Esophagus muscularis mucosa (tissue), 4 donors: ENCODE measurements at places on chromosomes 3 and 15. TPM values are rescaled to one million over a fixed set of nuclear protein-coding genes. Genes with fewer than 3 reads are reported as not detected.

DNA sequence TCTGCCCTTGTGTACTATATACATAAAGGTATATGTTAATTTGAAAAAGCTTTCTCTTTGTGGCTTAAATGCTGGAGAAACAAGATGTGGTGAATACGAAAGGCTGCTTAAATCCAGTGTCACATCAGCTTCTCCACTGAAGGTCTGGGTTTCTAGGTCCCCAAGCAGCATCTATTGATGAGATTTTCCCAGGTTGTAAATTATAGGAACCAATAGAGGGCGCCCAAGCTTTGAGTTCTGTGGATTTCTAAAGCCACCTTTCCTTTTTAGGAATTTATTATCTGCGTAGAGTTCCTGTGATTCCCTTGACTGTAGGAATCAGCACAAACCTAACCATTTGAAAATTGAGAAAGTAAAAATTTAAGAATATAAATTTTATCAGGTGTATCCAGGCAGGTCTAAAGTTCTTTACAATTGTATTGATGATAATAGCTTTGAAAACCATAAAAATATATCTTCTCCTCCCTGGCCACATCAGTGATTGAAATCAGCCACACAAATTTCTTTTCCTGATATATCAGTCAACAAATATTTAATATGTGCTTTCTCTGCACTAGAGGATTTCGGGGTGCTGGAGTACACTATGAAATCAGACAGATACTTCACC, 88.3 kb upstream of the ADAMTSL3 start:
- no peak overlapping the region for H3K27ac ChIP-seq
- DNase-seq = no peak
- H3K4me1 ChIP-seq = no peaks in the 10 kb centered on the region
- no peaks in the 10 kb centered on the region for H3K36me3 ChIP-seq
- H3K27me3 ChIP-seq = no peaks in the 10 kb centered on the region

DNA sequence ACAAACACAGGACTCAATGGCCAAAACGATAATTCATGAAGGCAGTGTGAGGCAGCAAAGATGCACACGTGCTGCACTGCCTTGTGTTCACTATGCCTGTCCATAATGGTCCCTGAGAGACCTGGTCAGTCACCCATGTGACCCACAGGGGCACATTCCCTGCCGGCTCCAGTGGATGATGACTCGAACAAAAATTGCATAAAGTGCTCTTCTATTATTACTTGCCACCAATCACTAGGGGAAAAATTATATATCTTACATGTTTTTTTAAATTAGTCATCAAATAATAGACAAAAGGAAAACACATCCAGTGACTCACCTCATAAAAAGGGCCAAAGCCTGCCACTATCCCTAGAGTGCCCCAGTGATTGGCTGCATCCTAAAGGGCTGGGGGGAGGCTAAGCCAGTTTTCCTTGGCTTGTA, 47.5 kb downstream of the UBP1 start:
- peaks cover 88% of the 10 kb centered on the region for H3K36me3 ChIP-seq
- no peaks in the 10 kb centered on the region for H3K27me3 ChIP-seq

DNA sequence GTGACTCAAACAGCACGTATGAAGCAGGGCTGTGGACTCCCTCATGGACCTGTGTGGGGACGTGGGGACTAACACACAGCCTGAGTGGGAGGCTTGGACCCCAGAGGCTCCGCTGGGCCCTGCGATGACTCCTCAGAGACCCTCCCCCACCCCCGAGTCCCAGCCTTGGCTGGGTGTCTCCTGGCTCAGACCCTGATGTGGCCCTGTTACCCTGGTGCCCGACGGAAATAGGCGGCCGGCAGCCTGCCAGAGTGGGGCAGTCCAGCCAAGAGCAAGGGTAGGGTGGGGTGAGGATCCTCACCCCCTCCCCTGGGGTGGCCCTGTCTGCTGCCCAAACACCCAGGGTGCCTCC, 15.3 kb downstream of the TNK2 start:
- H3K36me3 ChIP-seq = peaks cover 6% of the 10 kb centered on the region
- no peaks in the 10 kb centered on the region for H3K27me3 ChIP-seq
- H3K27ac ChIP-seq = peak overlapping the region; percentile 95
- H3K4me3 ChIP-seq = peak overlapping the region; percentile 52
- peaks cover 88% of the 10 kb centered on the region for H3K4me1 ChIP-seq
- no peak for DNase-seq

GRCh38 chr15:48411971-48412591, 80.9 kb downstream of the DUT start:
- H3K4me3 ChIP-seq = no peak overlapping the region
- peaks cover 31% of the 10 kb centered on the region for H3K4me1 ChIP-seq
- H3K36me3 ChIP-seq = peaks cover 67% of the 10 kb centered on the region
- H3K27me3 ChIP-seq = no peaks in the 10 kb centered on the region
- DNase-seq = no peak

- H3K27ac ChIP-seq = no peak overlapping the region
- H3K4me1 ChIP-seq = peaks cover 7% of the 10 kb centered on the region
- no peak for DNase-seq
- H3K4me3 ChIP-seq = no peak overlapping the region
- no peaks in the 10 kb centered on the region for H3K36me3 ChIP-seq
- H3K27me3 ChIP-seq = no peaks in the 10 kb centered on the region
Observed at GRCh38 chr15:69722924-69723323, 270.3 kb downstream of the RPLP1 start.

- peak; percentile 60 for DNase-seq
- no peaks in the 10 kb centered on the region for H3K36me3 ChIP-seq
- H3K4me1 ChIP-seq = no peaks in the 10 kb centered on the region
- no peak overlapping the region for H3K27ac ChIP-seq
- no peak overlapping the region for H3K4me3 ChIP-seq
Observed at GRCh38 chr3:40211579-40211978, 97.9 kb upstream of the EIF1B start.

GRCh38 chr3:60528651-60529050, 722.6 kb downstream of the FHIT start:
- H3K27ac ChIP-seq = no peak overlapping the region
- no peak for DNase-seq
- H3K27me3 ChIP-seq = no peaks in the 10 kb centered on the region
- H3K4me3 ChIP-seq = no peak overlapping the region
- no peaks in the 10 kb centered on the region for H3K36me3 ChIP-seq

DNA sequence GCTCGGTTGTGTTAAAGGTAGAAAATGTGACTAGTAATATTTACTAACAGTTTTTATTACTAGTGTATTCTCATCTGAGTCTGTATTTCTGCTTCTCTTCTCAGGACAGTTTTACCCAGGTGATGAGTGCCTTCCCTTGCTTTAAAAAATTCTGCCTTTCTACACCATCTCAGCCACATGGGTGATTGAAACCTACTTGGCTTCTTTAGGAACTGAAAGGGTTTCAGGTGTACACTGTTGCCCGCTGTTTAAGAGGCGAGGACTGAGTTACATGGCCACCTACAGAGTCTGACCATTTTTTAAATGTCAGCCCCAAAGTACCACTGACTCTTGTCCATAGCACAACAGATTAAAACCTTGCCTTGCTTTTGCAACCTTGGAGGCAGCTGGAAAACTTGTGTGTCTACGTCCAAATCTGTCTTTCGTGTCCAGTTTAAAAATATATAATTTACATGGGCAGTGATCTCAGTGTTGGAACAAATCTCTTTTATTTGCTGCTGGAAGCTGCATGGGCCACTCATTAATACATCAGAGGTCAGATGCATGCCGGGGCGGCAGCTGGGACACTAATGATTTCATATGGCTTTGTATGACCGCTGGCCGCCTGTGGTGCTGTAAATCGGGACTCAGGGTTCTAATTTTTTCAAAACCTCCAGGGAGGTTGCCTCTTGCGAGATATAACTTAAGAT, 44.6 kb downstream of the TRIM71 start:
- H3K4me3 ChIP-seq = no peak overlapping the region
- DNase-seq = no peak
- H3K27ac ChIP-seq = no peak overlapping the region
- no peaks in the 10 kb centered on the region for H3K36me3 ChIP-seq

DNA sequence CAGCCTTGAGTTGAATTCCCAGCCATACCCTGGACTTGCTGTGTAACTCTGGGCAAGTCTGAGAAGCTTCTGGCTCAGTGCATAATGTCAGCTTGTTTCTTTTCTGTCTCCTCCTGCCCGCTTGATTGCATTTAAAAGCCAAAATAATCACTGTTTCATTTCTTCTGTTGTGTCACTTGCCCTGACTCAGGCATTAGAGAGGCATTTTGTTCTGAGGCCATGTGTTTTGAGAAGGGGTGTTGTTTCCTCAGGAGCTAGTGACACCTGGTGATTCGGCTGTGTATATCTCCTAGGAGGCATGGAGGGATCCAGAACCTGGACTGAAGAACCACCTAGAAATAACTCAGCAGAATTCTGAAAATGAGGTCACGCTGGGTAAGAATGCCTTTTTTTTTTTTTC, 16.0 kb downstream of the WDR73 start:
- H3K36me3 ChIP-seq = peaks cover 56% of the 10 kb centered on the region
- no peaks in the 10 kb centered on the region for H3K27me3 ChIP-seq
- H3K27ac ChIP-seq = no peak overlapping the region
- DNase-seq = no peak
- H3K4me3 ChIP-seq = no peak overlapping the region
- peaks cover 15% of the 10 kb centered on the region for H3K4me1 ChIP-seq

GRCh38 chr15:74555192-74555591, 14.2 kb downstream of the ARID3B start:
- H3K36me3 ChIP-seq = no peaks in the 10 kb centered on the region
- no peak for DNase-seq
- H3K27ac ChIP-seq = no peak overlapping the region

- no peaks in the 10 kb centered on the region for H3K4me1 ChIP-seq
- no peaks in the 10 kb centered on the region for H3K27me3 ChIP-seq
- no peak for DNase-seq
- no peaks in the 10 kb centered on the region for H3K36me3 ChIP-seq
- H3K4me3 ChIP-seq = no peak overlapping the region
- no peak overlapping the region for H3K27ac ChIP-seq
Observed at GRCh38 chr3:72473156-72473555, 375.1 kb downstream of the SHQ1 start.

GRCh38 chr3:57757642-57758297, 1.7 kb downstream of the SLMAP start:
- peaks cover 59% of the 10 kb centered on the region for H3K4me1 ChIP-seq
- peak overlapping the region; percentile 92 for H3K27ac ChIP-seq
- DNase-seq = no peak
- peak overlapping the region; percentile 94 for H3K4me3 ChIP-seq

Gene CD96
- 1.5 TPM for total RNA-seq

Gene ISLR2
- total RNA-seq = 1.2 TPM

Gene NR1I2
- not detected for total RNA-seq

Gene TRAIP
- total RNA-seq = 0.84 TPM

Gene GP5
- total RNA-seq = not detected
